ENCODE measurements at places on chromosomes 6 and 20. TPM values are rescaled to one million over a fixed set of nuclear protein-coding genes. Genes with fewer than 3 reads are reported as not detected.

Gene TMEM151B
- 0.39 TPM for total RNA-seq

Gene ETV7
- not detected for total RNA-seq

Gene RFX6
- total RNA-seq: not detected

Gene C20orf141
- not detected for total RNA-seq

Gene PTCRA
- not detected for total RNA-seq

Gene NKX2-4
- total RNA-seq: not detected

Gene GCLC
- 33.6 TPM for total RNA-seq

Gene EDN1
- 0.32 TPM for total RNA-seq

Gene C6orf118
- 0.42 TPM for total RNA-seq

Gene UNC5CL
- total RNA-seq: 7.6 TPM

Gene ASIP
- not detected for total RNA-seq

Gene BTN1A1
- total RNA-seq: not detected

Gene CTCFL
- 0.09 TPM for total RNA-seq

Gene KCNK15
- 0.07 TPM for total RNA-seq

Gene JPH2
- 205 TPM for total RNA-seq

Gene FKBP1A
- 95.1 TPM for total RNA-seq

Gene PTPRK
- total RNA-seq: 73.1 TPM

Gene RSPH3
- total RNA-seq: 8.8 TPM

Gene BEND6
- 0.09 TPM for total RNA-seq

Gene CST3
- 256 TPM for total RNA-seq

Gene NEURL2
- total RNA-seq: 77.8 TPM

Gene RIPPLY2
- total RNA-seq: 0.35 TPM

Gene C6orf58
- not detected for total RNA-seq

Gene BPIFA1
- not detected for total RNA-seq

Gene TBC1D20
- 34.4 TPM for total RNA-seq
